Neuronal stem cell (in vitro differentiated cells): ENCODE measurements at places on chromosomes 11 and 22.
A peak's percentile ranks its signal among the peaks of the same experiment; 100 is the strongest.

- peak; percentile 20 for DNase-seq
These were observed 494.1 kb downstream of the DLG2 start for GRCh38 chr11:85132851-85133585.

GRCh38 chr11:33867996-33868646 lies 23.8 kb downstream of the LMO2 start:
- no peak for DNase-seq

GRCh38 chr11:100297516-100297915 lies 389.6 kb upstream of the ARHGAP42 start:
- DNase-seq = no peak

DNA sequence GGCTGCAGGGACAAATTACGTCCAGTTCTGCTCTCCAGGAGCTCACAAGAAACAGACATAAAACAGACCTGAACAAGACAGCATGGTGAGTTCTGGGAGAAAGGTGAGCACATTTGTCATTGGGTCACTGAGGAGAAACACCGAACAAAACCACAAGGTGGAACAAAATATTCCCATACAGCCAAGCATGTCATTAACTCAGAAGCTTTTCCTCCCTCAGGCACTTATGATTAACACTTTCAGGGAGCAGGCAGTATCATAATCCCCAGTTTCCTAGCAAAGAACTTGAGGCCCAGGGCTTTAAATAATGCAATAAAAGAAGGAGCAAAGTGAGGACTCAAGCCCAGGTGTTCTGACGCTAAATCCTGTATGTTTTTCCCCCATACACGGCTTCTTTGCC lies 43.0 kb downstream of the P4HA3 start:
- no peak for DNase-seq

- DNase-seq = no peak
These were observed 32.5 kb upstream of the CFAP300 start for GRCh38 chr11:102014756-102015155.

DNA sequence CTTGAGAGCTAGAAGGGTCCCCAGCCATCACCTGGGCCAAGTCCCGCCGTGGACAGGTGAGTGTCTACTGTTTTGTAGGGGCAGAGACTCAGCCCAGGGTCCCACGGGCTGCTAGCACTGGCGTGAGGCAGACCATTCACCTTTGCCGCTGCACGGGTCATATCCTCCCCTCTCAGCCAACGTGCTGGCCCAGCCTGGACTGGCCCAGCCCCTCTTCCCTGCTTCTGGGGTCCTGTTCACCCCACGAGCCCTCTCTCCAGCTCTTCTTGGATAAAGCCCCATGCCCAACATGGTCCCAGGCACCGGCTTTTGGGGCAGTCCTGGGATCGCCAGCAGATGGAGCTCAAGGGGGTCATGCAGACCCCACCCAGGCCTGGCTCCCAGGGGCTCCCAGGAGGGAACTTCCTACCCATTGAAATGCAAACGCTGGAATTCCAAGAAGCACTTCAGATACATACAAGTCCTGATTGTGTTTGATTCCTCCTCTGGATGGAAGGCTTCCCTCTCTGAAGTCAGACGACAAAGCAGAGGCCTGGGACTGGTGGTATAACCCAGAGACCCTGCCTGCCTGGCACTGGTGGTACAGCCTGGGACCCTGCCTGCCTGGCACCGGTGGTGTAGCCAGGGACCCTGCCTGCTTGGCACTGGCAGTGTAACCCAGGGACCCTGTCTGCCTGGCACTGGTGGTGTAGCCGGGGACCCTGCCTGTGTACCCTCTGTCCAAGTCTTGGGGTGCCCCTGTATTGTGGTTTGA lies 8.9 kb upstream of the SEPTIN5 start:
- DNase-seq = no peak
